Spinal cord (tissue), 10 donors: ENCODE measurements at places on chromosomes 7 and 10. TPM values are rescaled to one million over a fixed set of nuclear protein-coding genes. Genes with fewer than 3 reads are reported as not detected.

GRCh38 chr7:87580636-87581035 is 20.0 kb downstream of the ABCB1 start:
- DNase-seq: no peak

DNA sequence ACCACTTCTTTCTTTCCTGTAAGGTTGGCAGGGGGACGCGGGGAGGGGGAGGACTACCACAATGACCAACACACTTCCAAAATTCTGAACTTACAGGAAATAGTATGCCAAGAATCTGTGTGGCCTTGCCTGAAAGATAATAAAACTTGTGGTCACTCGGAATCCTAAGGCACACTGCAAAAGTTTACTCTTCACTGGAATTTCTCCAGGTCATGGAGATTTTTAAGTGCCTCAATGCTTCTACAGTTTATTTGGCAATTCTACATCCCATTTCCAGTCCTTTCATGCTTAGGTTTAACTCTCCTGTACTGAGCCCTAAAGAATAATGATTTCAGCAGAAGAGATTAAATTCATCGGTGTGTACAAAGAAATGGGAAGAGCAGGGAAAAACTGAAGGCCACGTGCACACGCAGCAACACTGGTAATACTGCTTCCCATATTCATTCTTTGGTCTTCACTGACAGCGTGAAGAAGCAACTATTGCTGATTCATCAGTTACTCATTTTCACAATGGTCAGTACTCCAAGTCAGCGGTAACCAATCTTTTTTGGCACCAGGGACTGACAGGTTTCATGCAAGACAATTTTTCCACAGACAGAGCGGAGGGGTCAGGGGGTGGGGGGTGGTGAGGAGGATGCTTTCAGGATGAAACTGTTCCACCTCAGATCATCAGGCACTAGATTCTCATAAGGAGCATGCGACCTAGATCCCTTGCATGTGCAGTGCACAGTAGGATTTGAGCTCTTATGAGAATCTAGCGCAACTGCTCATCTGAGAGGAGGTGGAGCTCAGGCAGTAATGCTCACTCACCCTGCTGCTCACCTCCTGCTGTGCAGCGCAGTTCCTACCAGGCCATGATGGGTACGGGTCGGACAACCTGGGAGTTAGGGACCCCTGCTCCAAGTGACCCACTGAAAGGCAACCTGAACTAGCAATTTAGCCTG is 9.8 kb downstream of the LARP4B start:
- no peak for DNase-seq

- DNase-seq: no peak
Measured at GRCh38 chr10:107164992-107165391, 486 bp upstream of the SORCS1 start.

Gene EPHA1
- polyA plus RNA-seq: 3.6 TPM
